ENCODE measurements at places on chromosomes 13 and 19.

- no peak for DNase-seq
These were observed 56.5 kb downstream of the KCTD12 start for GRCh38 chr13:76829572-76830327.

DNA sequence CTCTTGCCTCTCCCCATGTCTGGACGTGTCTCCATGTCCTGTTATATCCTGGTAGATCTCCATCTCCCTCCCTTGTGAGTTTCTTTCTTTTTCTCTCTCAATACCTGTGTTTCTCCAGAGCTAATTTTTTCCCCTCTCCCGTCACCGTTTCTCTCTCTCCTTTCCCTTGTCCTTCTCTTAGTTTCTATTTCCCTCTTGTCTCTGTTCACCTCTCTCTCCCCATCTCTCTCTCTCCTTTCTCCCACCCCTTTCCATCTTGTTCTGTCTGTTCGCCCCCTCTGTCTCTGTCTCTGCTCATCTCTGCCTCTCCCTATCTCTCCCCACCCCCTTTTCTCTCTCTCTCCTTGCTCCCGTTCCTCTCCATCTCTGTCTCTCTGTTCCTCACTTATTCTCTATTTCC, 13.0 kb downstream of the SLC8A2 start:
- no peak for DNase-seq

GRCh38 chr13:106034201-106034600, 501.3 kb downstream of the EFNB2 start:
- DNase-seq, result no peak

GRCh38 chr19:18317961-18318800, 4.7 kb downstream of the LSM4 start:
- DNase-seq, result no peak

GRCh38 chr13:107834717-107835116, 380.6 kb downstream of the LIG4 start:
- DNase-seq, result no peak

GRCh38 chr13:103354171-103354570, 288.0 kb upstream of the SLC10A2 start:
- no peak for DNase-seq

DNA sequence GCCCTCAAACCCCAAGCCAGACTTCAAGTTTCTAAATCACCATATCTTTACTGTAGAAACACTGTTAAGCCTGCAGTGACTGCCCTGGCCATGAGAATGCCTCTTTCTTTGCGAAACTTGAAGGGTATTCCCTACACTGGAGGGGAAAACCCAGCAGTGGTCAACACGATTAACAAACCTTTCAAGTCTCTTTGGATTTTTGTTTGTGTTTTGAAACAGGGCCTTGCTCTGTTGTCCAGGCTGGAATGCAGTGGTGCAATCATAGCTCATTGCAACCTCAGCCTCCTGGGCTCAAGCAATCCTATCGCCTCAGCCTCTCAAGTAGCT, 17.4 kb upstream of the POMP start:
- DNase-seq, result no peak

DNA sequence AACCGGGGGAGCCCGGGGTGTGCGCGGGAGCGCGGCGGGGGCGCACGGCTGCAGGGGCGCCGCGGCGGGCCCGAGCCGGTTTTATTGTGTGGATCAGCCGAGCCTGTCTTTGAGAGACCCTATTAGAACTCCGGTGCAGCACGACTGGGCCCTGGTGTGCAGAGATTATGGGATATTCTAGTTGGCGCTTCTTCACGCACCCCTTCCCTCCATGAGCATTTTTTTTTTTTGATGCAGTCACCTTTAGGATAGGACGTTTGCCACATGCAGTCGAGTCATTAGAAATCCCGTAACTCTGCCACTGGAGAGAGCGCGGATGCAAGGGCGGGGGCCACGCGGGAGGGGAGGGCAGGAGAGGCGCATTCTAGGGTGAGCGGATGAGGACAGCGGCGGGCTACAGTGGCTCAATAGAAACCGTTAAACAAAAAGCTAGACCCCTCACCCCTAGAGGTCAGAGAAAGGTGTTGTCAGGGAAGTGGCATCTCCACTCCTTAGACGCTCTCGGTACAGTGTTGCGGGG, 3.7 kb downstream of the FGF9 start:
- no peak for DNase-seq

DNA sequence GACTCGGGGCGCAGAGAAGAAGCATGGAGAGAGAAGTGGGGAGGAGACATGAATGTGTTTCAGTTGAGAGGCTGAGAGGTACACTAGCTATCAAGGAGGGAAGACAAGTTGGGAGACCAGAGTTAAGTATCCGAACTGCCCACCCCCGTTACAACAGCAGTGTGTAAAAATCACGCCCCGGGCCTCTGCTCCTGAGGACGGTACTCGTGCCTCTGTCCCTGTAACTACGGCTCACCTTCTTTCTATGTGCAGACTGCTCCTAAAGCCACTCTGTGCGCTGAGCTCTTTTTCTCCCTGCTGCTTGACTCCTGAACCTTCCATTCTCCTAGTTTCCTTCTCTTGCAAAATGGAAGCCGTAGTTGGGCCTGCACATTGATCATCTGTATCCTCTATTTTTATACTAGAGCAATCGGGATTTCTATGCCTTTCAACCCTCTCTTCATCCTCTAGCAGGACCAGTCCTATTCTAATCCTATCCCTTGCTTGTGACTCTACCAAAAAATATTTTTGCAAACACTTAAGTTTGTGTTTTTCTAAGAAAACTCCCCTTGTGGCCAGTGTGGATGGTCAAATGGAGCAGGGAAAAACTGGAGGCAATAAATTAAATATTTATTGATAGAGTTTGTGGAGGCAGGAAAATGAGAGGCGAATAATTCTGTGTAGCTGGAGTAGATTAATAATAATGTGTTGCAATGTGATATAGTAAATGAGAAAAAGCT, 569 bp downstream of the POLR1D start:
- DNase-seq, result no peak

DNA sequence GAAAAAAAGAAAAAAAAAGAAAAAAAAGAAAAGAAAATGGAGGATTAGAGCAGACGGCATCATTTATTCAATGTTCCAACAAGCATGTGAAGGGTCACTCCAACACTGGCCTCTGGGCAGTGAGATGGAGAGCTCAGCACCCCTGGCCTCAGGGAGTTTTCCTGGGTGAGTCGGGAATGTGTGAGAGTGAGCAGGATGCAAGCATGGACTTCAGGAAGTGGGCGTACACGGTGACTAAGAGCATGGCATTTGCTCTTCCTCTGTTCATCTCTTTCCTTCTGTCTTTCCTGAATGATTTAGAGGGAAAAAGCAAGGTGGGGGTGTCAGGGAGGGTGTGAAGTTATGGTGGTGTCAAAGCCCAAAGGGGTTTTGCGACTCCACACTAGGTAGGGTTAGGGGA, 682 bp upstream of the CABP5 start:
- no peak for DNase-seq

GRCh38 chr13:93222976-93223375, 3.6 kb upstream of the GPC6 start:
- DNase-seq, result no peak

DNA sequence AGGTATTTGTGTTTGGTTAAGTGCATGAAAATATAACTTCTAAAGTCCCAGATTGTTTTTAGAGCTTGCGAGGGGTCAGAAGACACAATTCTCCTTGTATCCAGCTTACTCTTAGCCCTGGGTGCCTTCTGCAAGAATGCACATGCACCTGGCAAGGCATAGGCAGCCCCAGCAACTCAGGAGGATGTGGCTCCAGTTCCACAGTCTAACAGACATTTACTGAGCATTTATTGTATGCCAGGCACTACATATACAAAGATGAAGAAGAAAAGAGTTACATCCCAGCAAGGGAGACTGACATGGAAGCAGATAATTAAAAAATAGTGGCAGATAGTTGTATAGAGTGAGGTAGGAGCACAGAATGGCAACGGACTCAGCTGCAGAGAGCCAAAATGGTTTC, 101.1 kb upstream of the FRY start:
- no peak for DNase-seq

- no peak for DNase-seq
These were observed 44.8 kb upstream of the FNDC3A start for GRCh38 chr13:48930918-48931317.

DNA sequence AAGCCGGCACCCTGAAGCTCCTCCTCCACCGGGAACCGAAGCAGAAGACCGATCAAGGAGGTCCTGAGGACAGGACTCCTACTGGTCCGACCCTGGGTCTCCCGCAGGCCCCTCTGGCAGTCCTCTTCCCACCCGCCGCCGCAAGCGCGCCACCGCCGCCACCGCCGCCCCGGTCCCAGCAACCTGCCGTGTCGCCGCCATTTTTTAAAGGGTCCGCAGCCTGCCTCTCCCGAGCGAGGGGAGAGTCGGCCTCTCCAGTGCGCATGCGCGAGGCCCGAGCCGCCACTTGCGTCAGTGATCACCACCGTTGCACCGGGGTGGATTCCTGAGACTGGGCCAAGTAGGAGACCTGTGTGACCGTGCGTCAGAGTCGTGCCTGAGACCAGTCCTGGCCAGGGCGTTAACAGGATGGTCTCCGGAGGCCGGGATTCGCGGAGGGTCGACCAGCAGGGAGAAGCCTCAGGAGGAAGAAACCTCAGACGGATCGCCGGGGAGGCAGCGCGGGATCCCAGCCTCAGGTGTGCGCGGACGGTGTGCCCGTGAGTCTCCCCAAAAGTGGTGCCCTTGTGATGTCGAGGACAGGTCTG, 51.6 kb downstream of the ZNF146 start:
- DNase-seq, result no peak

- no peak for DNase-seq
These were observed 62.6 kb downstream of the DCLK1 start for GRCh38 chr13:36068566-36068965.

DNA sequence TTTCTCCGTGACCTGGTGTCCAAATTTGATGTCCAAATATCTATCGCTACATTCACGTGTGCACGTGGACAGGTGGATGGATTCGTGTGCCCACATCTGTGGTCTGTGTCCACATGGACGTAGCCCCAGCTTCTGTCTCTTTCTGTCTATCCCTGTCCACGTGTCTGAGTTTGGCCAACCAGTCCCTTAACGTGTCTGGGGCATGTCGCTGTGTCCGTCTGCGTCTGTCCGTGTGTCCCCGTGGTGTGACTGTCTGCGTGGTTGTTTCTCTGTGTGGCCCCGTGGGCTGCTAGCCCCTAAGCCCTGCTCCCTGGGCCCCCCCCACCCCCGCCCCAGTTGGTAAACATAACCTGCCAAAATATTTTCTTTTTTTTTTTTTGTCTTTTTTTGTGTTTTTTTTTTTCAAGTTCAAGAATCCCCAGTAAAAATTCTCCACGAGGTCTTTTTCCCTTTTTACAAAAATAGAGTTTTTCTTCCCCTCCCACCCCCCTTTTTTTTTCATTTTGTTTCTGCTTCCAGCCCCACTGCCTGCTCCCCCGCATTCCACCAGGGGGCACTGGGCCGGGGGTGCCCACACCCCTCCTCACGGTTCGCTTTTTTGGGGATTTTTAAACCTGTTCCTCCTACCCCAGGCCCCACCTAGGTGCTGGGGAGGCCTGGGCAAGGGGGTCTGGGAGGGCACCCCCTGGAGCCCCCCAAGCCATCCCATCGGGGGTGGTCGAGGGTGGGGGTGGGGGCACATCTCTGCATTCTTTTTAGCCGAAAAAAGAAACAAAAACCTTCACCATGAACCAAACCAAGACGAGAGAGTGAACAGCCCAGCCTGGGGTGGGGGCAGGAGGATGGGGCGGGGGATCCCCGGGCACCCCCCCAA, 18.3 kb downstream of the PRKCSH start:
- DNase-seq, result no peak

DNA sequence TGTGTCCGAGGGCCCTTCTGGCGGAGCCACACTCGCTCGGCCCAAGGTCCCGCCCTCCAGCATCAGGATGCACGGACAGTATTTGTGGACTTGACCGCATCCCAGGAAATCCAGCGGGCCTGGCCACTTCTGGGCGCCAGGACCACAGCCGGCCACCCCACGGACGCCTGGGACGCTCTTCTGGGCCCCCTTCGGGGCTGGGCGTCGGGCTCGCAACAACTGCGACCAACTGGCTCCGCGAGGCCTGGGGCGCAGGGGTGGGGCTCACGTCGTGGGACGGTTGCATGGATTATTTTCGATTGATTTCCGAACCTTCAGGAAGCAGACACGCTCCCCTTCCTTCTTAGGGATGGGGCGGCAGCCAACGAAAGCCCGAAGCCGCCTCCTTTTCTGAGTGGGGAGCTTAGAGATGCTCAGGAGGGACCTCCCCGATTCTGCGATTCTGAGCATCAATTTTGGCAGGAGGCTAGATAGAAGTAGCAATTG, 521 bp upstream of the NUP58 start:
- no peak for DNase-seq

GRCh38 chr13:86907156-86907555, 764.0 kb upstream of the SLITRK5 start:
- no peak for DNase-seq

- no peak for DNase-seq
These were observed 3.2 kb downstream of the ERF start for GRCh38 chr19:42251572-42252358.

DNA sequence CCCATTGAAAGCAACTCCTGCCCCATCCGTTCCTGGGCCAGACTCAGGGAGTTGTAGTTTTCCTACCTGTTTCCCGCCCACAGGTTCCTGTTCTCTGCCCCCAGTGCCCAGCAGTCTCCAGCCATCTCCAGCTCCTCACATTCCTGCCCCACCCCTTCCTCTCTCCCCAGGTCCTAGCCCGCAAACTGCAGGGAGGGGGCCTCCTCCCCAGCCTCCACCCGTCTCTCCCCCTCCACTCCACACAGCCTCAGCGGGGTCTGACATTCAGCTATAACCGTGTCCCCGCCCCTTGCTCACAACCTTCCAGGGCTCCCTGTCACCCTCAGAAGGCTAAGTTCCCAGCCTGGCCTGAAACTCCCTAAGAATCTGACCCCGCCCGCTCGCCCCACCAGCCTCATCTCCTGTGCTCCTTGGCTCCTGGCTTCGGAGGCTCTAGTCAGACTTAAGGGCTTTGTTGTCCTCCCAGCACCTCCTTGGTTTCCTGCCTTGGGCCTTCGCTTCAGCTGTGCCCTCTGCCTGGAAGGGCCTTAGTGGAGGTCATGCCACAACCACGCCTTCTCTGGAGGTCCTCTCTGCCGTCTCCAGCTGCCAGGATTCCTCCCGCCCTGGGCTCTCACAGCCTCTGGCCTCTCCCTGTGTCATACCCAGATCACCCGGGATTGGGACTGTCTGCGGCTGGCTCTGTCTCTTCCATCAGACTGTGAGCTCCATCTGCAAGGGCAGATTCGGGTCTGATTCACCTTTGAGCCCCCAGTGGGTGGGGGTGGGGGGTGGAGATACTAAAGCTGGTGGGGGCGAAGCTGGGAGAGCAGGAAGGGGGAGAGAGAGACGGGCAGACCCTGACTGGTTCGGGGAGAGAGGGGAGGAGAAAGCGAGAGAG, 5.1 kb upstream of the SPACA6 start:
- DNase-seq, result no peak

DNA sequence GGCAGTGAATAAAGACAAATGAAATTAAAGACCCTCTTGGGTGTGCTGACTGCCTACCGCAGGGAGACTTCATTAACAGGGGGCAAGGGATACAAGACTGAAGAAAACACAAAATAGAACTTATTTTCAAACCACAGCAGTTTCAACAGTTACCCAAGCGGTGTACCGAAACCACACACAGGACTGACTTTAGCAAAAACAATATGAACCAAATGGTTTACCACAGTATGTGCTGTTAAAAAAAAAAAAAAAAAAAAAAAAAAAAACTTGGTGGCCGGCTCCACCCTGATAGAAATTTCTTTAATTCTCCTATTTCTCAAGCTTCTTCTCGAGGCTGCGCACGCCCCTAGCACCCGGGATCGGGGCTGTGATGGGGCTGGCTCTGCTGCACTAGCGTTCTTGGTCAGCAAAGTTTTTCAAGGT, 42.6 kb downstream of the KLF2 start:
- no peak for DNase-seq

- DNase-seq, result no peak
These were observed 365.5 kb downstream of the UQCRFS1 start for GRCh38 chr19:28847468-28847867.

- no peak for DNase-seq
These were observed 22.0 kb downstream of the SAE1 start for GRCh38 chr19:47152632-47153031.

- no peak for DNase-seq
These were observed 27.2 kb upstream of the NDUFS7 start for GRCh38 chr19:1356508-1356865.
